Neuronal stem cell (in vitro differentiated cells): ENCODE measurements at places on chromosomes 2 and 18.

DNA sequence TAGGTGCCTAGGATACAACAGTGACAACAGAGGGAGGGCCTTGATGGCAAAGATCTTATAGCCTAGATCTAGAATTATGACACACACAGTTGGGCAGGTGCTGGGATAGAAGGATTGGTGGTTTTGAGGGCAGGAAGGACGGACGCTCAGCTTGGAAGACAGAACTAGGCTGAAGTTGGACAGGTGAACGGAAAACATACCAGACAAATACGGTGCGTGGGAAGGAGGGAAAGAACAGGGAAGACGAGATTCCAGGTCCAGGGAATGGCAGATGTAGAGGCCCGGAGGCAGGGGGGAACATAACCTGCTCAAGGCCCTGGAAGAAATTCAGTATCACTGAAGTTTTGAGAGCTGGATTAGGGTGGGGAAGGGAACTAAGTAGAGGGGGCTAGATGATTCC is 40.8 kb downstream of the CRACDL start:
- DNase-seq: no peak

GRCh38 chr18:32576296-32576916 is 105.7 kb upstream of the GAREM1 start:
- peak; percentile 11 for DNase-seq

- DNase-seq: no peak
Measured at GRCh38 chr2:50065835-50066234, 911.5 kb upstream of the FSHR start.

DNA sequence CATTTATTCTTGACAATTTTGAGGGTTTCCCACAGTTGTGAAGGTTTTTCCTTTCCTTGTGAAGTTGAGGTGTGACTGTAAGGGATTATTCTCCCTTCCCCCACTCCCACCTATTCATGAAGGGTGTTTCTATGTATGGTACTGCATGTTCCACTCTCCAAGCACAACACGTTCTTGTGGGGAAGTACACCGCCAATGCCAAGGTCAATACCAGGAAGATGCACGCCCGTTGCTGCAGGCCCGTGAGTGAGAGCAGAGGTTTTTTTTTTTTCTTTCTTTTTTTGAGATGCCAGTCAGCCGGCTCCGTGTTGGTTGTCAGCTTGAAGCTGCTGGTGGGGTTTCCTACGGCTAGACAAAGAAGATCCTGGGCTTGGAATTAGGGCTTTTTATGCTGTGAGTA is 38.6 kb upstream of the EPHA4 start:
- DNase-seq: no peak

GRCh38 chr2:148756292-148756975 is 111.9 kb downstream of the EPC2 start:
- DNase-seq: no peak

- DNase-seq: no peak
Measured at GRCh38 chr2:26874514-26874913, 26.6 kb downstream of the DPYSL5 start.

DNA sequence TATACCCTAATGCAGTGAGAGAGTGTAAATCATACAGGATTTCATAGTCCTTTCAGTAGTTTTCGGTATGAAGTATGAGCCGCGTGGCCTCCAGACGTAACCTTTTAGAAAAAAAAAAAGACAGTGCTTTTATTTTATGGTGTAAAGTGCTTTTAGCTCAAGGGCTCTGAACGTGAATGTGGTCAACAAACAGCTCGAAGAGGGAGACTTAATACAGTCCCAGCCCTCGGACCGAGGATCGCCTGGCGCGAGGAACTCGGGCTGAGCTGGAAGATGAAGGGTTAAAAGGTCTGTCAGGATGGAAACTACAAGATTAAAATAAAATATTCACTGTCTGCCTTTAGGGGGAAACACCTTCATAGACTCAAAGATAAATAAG is 4.0 kb upstream of the BCL11A start:
- no peak for DNase-seq

DNA sequence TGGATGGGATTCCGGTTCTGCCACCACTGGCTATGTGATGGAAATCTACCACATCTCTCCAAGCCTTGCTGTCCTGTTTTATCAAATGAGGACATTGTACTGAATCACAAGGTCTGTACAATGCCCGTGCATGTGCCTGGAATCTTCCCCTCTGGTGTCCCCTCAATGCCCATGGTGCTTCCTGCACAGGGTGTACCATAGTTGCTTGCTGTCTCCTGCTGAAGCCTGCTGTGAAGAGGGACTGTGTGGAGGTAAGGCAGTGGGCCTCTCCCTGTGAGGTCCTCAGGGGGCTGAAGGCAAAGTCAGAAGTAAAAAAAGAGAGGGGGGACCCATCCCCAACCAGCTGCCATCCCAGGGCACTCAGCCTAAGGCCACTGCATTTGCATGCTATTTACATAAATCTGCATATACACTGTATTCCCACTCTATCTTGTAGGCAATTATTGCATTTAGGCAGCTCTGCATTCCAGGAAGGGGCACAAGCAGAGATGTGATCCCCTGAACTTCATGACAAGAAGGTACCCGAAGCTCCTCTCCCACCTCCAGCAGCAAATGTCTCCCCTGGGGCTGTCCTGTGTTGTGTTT is 9.1 kb upstream of the STEAP3 start:
- no peak for DNase-seq

GRCh38 chr2:140711867-140712266 is 1418.9 kb downstream of the LRP1B start:
- DNase-seq: no peak

DNA sequence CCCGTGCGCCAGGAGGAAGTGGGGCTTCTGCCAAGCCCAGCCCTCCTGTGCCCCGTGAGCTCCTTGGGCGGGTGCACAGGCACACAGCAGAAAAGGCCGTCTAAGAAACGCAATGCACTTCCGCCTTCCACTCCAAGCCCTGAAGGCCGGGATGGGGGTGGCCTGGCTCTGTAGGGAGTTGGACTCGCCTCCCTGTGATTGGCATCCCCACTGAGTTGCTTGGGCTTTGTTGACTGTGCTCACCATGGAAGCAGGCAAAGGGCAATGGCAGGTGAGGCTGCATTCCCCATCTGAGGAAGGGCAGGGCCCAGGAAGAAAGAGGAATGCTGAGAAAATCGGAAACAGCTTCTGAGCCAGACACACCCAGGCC is 66.8 kb downstream of the CRACDL start:
- no peak for DNase-seq

- no peak for DNase-seq
Measured at GRCh38 chr2:100066246-100066645, 76.1 kb downstream of the AFF3 start.

GRCh38 chr2:31384771-31385276 is 29.7 kb downstream of the XDH start:
- DNase-seq: no peak

DNA sequence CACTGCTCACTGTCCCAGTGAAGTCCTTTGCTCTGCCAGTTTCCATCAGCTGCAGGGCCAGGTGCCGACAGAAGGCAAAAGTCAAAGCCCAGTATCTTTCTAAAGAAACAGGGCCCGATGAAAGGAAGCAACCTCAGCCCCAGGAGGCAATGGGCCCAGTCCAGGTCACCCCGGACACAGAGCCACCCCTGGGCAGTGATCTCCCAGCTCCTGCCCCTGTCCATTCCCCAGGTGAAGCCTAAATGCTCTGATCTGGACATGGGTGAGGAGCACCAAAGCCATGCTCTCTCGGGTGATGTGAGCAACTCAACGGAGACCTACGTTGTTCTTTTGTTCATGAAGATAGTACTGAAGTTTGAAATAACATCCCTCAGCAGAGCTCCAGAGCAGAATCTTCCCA is 61.6 kb downstream of the HDAC4 start:
- DNase-seq: no peak

DNA sequence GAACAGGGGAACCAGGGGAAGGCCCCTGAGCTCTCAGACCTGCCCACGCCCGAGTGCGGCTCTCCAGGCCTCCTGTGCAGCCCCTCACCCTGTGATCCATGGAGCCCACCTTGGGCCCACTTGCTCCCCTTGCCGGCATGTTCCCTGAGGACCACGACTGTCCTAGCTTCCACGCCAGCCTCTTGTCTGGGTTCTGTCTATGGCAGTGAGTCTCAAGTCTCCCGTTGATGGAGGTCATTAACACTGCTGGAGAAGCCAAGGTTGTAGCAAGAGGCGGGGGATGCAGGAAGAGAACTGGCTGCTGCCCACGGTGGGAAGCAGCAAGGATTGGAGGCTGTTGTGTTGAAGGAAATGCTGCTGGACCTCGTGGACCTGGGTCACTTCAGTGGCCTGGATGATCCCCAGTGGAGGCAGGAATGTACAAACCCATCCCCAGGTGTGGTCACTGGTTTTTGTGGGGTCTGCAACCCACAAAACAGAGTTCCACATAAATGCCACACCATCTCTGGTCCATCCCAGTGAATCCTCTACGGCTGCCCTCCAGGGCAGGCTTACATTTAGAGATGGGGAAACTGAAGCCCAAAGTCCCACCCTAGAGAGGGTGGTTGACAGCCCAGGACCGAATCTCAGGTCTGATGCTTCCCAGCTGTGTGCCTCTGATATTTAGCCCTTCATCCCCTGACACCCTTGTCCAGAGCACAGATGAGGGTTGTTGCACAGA is 150.3 kb downstream of the NDUFA10 start:
- DNase-seq: no peak

- DNase-seq: no peak
Measured at GRCh38 chr18:8603663-8604520, 5.3 kb upstream of the RAB12 start.

GRCh38 chr2:72669121-72669520 is 156.7 kb downstream of the EXOC6B start:
- no peak for DNase-seq
